Nephron progenitor cell (in vitro differentiated cells): ENCODE measurements at places on chromosomes 12 and 14.

- peak; percentile 72 for DNase-seq
These were observed 73.0 kb downstream of the CIT start for GRCh38 chr12:119804011-119804641.

DNA sequence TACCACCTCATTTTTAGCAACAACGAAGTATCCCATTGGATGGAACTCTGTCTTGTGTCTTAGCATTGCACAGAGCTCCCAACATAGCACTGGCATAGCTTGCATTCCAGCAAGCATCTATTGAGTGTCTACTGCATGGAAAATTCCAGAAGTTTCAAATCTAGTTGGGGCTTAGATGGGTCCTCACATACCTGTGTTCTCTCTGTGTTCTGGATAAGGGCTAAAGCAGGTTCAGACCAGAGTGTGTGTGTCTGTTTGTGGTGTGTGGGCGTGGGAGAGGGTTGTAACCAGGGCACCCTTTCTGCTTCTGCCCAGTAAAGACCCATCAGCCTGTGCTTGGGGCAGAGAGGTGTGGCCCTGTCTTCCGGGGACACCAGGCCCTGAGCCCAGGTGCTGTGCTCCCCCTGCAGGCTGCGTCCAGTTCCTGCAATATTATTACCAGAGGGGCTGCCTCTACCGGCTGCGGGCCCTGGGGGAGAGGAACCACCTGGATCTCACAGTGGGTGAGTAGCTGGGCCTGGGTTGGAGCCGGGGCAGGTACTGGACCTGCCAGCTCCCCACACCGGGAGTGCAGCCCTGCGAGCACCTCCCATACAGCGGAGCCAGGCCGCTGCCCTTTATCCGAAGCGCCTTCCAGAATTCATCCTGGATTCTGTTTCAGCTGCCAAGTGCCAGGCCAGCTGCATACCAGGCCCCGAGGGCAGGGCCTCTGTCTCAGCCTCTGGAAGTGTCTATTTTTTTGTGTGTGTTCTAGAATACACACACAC is 20.3 kb downstream of the RHOF start:
- DNase-seq, result peak; percentile 78

GRCh38 chr12:6667559-6668210 is 4.8 kb upstream of the ING4 start:
- no peak for DNase-seq

DNA sequence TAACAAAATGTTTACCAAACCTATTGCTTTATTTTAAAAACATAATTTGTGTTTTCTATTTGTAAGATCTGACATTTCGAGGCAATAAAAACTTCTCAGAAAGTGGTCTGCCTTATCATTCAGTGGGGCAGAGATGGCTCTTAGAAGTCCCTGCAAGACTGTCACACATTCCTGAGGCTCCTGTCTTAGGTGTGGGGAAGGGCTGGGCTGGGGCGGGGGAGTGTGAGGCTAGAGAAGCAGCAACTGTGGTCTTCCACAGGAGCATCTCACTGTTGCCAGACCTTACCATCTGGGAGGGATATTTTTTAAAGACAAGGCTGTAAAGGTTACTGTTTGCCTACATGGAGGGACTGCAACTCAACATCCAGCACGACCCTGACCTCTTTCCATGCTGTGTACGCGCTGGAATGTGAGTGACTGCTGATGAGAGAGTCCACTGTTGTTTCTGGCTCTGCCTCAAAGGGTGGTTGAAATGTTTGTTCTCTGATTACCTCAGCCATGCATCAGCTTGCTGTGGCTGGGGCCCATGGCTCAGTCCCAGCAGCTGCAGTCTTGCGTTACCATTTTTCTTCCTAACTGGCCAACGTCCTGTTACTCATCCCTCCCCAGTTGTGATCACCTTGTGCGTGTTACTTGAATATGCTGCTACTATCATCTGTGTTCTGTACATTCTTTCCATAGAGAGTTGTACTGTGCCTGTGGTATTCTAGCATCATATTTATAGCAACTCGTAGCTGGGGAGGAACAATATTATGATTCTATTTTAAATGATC is 12.4 kb downstream of the ERG28 start:
- DNase-seq, result peak; percentile 13

DNA sequence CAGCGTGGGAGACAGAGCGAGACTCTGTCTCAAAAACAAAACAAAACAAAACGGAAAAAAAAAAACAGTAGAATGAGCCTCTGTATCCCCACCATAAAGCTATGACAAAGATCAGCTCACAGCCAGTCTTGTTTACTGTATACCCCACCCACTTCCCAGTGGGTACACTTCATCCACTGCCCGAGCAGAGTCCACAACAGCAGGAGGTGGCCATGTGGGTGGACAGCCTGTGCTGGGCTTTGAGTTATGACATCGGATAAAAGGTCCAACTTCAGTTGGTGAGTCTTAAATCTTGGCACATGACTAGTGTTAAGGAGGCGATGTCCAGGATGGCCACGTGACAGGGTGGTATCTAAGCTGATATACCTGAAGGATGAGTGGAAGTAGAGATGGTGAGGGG is 34.8 kb upstream of the MAPKAPK5 start:
- no peak for DNase-seq

DNA sequence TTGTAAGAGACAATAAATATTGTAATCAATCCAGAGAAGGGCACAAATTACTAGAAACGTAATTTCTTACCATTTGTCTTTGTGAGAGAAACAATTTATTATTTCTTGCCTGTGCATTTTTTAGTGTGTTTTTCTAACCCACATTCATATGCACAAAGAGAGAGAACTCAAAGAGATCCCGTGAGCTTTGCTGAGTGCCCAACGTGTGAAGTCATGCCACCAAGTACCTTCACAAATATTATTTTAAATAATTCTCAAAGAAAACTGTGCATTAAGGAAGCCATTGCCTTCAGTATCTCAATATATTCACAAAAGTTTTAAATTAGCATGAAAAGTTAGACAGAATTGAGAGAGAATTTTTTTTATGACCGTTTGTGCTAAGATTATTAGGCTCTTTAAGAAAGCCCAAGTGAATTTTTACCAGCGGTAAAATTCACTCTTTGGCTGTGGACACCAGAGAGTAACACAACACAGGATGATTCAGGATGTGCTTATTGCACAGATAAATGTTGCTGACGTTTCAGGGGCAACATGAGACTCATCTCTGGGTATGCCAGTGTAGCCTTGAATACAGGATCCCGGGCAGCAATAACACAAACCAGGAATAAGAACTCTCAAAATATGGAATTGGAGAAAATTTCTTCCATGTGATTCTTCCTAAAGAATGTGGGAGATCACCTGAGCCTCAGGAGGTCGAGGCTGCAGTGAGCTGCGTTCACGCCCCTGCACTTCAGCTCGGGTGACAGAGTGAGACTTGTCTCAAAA is 2.9 kb downstream of the ARHGDIB start:
- no peak for DNase-seq

- no peak for DNase-seq
These were observed 40.2 kb upstream of the EMP1 start for GRCh38 chr12:13156277-13156676.

DNA sequence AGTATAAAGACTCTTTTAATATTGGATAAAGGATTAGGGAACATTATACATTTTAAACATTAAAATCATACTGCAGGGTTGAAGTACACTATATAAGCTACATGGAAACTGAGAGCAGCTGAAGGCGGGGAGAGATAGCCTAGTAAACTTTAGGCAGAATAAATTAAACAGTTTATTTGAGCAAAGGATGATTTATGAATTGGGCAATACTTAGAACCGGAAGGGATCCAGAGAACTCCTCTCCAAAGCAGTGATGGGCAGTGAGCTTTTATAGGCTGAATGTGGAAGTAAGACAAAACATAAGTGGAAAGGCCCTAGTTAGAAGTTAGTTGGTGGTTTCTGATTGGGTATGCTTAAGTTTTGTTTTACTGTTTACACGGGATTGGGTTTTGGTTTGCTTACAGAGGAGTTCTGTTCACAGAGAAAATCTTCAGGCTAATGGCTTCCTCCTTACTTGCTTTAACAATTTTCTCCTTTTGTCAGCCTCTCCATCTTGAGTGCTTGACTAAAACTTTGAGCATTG is 18.9 kb downstream of the LEMD3 start:
- DNase-seq, result no peak

GRCh38 chr12:108112832-108113556 is 16.1 kb upstream of the WSCD2 start:
- peak; percentile 29 for DNase-seq

- no peak for DNase-seq
These were observed 2.0 kb upstream of the ACVR1B start for GRCh38 chr12:51949342-51950030.

GRCh38 chr12:89878950-89879349 is 170.3 kb upstream of the ATP2B1 start:
- no peak for DNase-seq

- no peak for DNase-seq
These were observed 1030.6 kb downstream of the VRK1 start for GRCh38 chr14:97827746-97828145.

DNA sequence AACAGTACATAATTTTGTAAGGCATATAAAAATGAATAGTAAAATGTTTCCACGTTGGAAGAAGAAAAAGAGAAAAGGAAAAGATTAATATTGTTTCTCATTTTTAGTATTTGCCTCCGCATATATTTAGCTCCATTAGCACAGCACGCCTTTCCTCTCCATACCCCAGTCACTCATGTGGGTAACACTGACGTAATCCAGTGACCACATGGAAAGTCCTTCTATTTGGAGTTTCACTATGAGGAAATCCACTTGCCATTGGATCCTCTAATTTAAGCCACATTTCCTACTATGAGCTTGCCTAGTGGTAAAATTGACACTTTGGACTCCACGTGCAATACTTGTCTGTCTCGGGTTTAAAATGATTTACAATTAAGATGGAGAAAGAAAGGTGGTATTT is 5.7 kb upstream of the SLCO1A2 start:
- DNase-seq, result no peak

- DNase-seq, result no peak
These were observed 686 bp downstream of the MCRS1 start for GRCh38 chr12:49567302-49567610.

GRCh38 chr14:64612021-64612380 is 62.2 kb downstream of the PPP1R36 start:
- no peak for DNase-seq

GRCh38 chr14:101992708-101993107 is 28.3 kb downstream of the DYNC1H1 start:
- DNase-seq, result no peak

- no peak for DNase-seq
These were observed 9.7 kb downstream of the PDE6H start for GRCh38 chr12:14982562-14982961.
